COR-L47 (cell line): ENCODE measurements at places on chromosomes 2 and 18.

DNA sequence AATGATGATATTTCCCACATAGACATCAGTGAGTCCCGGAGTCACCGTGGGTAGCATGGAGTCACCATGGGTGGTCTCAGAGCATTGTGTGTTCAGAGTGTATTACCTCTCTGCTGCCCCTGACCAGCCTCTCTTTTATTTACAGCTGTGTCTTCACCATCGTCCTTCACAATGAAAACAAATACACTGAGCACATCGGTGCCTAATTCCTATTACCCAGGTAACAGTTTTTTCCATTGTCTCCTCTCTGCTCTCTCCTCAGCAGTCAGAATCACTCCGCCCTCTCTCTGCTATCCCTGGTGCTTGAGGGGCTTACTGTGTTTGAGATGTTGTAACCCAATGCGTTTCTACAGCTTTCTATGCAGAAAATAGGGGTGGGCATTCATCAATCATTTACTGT lies 361.5 kb upstream of the RAB12 start:
- DNase-seq: peak; percentile 41

GRCh38 chr2:65075176-65075575 lies 19.0 kb downstream of the CEP68 start:
- DNase-seq: no peak

- no peak for DNase-seq
Observed at GRCh38 chr2:127101756-127102477, 5.0 kb downstream of the BIN1 start.

DNA sequence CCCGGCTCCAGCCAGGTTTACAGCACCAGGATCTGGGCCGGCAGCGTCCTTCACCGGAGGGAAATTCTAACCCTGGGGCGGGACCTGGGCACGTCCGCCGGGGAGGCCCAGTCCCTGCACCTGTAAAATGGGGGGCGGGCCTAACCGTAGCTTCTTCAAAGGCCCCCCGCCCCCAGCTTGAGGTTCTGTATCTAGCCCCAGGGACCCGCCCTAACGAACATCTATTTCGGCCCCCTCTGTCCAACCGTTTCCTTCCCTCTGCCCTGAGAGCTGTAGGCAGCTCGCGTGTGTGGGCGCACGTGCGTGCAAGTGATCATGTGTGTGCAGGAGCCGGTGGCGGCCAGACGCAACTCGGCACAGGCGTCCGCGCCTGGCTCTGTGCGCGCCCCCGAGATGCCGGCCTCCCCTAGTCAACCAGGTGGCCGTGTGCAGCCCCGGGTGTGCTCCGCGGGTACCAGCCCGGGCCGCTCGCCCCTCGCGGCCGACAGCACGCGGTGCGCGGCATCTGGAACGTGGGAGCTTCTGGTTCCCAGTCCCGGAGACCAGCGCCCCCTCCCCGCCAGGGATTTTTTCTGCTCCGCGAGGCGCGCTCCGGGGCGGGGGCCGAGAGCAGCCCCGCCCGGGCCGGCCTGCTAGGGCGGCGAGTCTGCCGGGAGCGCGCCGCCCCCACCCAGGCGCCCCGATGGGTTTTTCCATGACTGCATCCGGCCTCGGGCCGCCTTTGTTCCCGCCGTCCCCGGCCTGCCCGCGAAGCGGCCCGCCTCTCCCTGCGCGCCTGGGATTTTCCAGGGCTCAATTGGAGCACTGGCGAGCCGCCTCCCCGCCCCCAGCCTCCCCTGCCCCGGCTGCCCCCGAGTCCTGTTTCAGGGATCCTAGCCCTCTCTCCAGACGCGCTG lies 21.2 kb downstream of the TEX44 start:
- DNase-seq: peak; percentile 79

DNA sequence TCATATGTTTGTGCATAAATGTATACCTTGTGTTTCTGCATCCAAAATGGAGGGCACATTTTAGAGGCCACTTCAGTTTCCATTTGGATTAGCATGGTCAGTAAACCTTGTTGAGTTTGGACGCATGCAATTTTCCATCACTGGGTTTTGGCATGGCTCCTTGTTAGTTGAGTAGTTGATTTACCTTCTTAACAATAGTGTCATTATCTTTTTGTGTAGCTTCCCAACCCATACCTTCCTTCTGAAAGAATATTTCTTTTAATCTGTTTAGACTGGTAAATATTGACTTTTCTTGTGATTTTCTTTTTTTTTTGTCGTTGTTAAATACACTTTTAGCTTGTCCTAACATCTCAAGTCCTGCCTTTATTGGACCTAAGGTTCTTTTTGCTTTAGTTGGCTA lies 15.5 kb downstream of the RPIA start:
- DNase-seq: peak; percentile 38
